ENCODE measurements at places on chromosomes 16 and 17.
A peak's percentile ranks its signal among the peaks of the same experiment; 100 is the strongest.

DNA sequence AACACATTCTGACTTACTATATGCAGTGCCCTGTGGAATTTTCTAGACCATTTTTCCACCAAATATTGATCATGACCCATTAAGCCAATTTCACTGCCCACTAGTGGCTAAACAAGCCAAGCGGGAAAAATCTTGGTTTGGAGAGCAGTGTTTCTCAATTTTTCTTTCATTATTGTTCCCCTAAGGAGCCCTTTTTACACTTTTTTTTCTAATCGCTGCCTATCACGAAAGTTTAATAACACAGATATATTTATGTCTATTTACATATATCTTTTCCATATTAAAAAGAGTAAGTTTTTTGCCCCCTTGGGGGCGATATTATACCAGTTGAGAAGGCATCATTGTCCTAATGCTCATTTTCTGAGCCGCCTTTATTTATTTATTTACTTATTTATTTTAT is 10.8 kb upstream of the TLCD3B start:
- DNase-seq: peak; percentile 73

GRCh38 chr16:28558456-28558855 is 4.7 kb downstream of the SGF29 start:
- DNase-seq: no peak

GRCh38 chr16:78249056-78249455 is 149.6 kb downstream of the WWOX start:
- no peak for DNase-seq

- no peak for DNase-seq
Observed at GRCh38 chr16:6374821-6375220, 957.8 kb upstream of the RBFOX1 start.

GRCh38 chr17:79322211-79323123 is 247.8 kb downstream of the ENGASE start:
- DNase-seq: no peak

DNA sequence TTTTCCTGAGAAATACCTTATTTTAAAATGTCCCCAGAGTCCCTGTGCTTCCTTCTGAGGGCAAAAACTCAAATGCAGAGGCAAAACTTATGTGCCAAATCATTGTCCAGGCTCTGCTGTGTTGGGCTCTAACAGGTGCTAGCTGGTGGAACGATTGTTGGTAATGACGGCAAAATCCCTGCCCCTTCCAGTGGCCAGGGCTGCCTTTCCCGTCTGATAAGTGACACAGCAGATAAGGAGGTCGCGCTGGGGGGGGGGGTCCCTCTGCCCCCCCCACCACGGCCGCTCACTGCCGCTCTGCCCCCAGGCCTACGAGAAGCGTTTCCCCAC is 29.1 kb downstream of the SEC14L5 start:
- DNase-seq: no peak

- DNase-seq: peak; percentile 87
Observed at GRCh38 chr17:29369831-29370735, 20.1 kb upstream of the TAOK1 start.

DNA sequence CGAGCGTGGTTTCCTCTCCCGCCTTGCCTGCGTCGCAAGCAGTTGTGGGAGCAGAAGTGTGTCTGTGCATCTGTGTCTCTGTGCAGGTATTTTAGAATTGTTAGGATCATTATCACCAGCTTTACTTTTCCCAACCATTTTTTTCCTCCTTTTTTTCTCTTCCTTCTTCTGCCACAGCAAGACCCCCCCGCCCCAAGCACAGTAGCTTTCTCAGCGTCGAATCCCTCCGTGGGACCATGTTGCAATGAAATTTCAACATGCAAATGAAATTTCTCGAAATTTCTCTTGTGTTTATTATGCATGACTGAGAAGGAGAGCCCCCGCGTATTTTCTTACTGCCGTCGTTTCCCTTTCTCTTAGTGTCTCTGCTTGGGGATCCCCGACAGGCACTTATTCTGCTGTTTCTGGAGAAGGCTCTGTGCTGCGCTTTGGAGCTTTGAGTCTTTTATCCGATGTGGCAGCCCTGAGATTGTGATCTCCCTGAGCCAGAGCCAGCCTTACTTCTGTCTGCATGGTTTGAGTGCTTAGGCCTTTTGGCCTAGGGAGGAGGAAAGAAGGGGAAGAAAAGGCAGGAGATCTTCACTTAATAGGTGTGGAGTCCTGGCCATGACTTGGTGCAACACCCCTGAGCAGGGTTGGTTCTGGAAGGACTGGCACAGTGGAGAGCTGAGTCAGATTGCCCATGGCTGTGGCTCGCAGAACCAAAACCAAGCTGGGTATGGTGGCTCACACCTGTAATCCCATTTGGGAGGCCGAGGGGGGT is 5.0 kb downstream of the ARMC7 start:
- DNase-seq: no peak

DNA sequence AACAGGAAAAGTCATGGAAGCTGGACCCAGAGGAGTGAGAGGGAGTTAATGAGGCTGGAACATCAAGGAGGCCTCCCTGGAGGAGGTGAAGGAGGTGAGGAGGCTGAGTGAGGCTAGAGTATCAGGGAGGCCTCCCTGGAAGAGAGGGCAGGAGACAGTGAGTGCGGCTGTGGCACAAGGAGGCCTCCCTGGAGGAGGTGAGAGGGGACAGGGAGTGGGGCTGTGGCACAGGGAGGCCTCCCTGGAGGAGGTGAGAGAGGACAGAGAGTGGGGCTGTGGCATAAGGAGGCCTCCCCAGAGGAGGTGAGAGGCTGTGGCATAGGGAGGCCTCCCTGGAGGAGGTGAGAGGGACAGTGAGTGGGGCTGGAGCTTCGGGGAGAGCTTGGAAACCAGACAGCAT is 5.5 kb downstream of the CAMKK1 start:
- DNase-seq: no peak

DNA sequence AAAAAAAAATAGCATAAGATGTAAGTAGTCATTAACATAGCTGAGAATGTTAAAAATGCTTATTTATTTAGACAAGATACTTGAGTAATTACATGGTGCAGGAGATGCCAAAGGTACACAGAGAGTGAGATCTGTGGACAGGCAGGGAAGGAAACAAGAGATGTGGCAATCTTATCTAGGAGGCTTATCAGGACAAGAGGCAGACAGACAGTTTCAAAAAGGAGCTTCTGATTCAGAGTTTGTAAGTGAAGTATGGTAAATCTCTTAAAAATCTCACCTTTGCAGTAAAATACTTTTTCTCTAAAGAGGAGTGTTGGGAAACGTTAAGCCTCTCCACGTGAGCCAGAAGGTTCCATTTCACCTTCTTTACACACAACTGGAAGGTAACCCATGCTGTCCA is 19.9 kb upstream of the GHDC start:
- DNase-seq: no peak

GRCh38 chr17:18065546-18065945 is 22.2 kb upstream of the DRG2 start:
- no peak for DNase-seq

DNA sequence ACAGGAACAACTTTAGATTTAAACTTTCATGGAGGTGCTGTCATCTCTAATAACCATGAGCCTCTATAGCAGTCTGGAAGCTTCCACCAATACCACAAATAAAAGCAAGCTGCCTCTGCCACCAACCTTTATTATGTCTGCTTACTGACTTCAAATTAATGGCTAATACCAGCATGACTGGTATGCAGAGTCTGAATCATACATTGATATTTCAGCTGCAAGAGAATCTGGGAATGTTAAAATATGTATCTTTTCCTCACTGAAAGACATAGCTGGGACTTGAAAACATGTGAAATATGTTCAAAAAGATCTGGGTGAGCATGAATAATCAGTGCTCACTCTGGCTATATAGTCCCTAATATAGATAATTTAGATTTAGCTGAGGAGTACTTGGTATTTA is 488.6 kb downstream of the CDH8 start:
- DNase-seq: no peak

DNA sequence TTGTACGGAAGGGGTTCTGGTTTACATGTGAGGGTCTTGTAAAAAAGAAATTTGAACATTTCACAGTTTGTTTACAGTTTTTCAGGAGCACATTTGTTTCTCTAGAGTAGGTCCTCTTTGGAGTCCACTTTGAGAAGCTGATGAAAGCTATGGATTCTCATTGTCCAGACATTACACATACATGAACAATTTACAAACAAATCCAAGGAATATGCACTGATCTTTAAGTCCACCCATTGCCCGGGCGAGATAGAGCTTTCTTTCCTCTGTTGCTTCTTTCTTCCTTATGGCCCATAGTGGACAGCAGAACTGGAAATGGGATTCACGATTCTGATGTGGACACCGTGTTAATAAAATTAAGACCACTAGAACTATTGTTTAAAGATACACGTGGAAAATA is 1.9 kb downstream of the DCAF7 start:
- DNase-seq: peak; percentile 8

GRCh38 chr17:57609125-57609877 is 135.8 kb downstream of the CCDC182 start:
- DNase-seq: no peak

- DNase-seq: no peak
Observed at GRCh38 chr16:89476811-89477261, 13.5 kb downstream of the ANKRD11 start.

DNA sequence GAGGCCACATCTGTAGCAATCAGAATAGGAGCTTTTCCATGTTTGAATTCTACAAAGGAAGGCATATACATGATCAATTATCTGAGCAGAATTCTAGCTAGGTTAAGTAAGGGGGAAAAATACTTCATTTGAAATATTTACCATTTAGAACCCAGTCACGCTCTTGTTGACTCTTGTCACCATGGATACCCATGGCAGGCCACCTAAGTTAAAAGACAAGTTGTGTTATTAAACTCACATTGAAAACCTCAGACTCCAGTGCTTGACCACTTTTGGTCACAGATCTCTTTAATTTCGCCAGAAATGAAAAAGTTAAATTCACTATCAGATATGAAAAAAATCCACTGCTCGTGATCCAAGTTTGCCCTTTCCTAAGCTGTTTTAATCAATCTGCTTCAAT is 4.1 kb downstream of the DDX5 start:
- no peak for DNase-seq

GRCh38 chr17:50882851-50883250 is 16.7 kb upstream of the TOB1 start:
- peak; percentile 37 for DNase-seq

DNA sequence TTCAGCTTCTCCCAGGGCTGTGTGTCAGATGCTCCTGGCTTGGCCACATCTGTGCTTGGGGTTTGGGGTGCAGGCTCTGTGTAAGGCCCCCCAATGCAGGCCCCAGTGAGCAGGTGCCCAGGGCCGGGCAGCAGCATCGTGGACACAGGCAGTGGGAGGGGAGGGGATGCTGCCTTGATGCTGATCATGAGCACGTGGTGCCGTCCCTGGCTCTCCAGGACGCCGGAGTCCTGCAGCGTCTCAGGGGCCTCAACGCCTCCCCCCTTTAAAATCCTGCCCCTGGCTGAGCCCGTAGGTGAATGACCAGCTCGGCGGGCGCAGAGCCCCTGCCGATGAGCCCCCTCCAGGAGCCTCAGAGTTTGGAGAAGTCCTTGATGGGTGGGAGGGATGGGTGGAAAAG is 9.0 kb downstream of the METRNL start:
- no peak for DNase-seq

GRCh38 chr17:30172560-30172959 is 55.9 kb downstream of the NSRP1 start:
- DNase-seq: no peak

DNA sequence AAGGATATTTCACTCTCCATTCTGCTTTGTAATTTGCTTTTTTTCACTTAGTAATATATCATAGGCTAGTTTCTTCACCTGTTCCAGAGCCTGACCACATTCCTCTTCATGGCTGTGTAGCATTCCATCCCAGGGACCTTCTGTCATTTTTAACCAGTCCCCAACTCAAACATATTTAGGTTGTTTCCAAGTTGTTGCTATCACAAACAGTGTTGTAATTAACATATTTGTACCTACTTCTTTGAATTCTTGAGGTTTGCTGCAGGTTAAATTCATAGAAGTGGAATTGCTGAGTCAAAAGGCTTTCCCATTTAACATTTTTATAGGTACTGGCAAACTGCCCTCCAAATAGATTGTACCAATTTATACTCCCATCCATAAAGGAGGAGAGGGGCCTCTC is 65.1 kb upstream of the MED9 start:
- no peak for DNase-seq

GRCh38 chr16:85425074-85425662 is 188.0 kb upstream of the GSE1 start:
- no peak for DNase-seq

DNA sequence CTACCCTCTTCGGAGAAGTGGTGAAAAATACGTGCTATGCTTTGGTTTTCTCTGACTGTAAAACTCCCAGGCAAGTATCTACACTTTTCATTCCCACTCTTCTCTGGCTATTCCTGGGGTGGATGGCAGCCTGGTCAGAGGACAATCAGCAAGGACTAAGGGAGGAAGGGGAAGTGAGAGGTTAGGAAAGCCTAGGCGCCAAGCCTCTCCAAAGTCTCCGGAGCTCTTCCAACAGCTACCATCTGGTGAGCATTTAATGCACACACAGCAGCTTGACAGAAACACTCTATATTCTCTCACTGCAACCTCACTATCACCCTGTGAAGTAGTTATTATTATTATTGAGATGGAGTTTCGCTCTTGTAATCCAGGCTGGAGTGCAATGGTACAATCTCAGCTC is 65.1 kb downstream of the WSCD1 start:
- DNase-seq: no peak

DNA sequence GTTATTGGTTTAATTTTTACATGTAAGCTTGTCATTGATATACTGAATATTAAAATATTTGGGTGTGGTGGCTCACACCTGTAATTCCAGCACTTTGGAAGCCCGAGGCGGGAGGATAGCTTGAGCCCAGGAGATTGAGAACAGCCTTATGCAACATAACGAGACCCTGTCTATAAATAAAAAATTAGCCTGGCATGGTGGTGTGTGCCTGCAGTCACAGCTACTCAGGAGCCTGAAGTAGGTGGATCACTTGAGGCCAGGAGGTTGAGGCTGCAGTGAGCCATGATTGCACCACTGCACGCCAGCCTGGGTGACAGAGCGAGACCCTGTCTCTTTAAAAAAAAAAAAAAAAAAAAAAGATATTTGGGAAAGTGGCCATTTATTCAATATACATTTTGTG is 32.3 kb downstream of the NFAT5 start:
- DNase-seq: no peak

- DNase-seq: no peak
Observed at GRCh38 chr16:65254144-65254543, 132.3 kb upstream of the CDH11 start.

GRCh38 chr17:39231591-39232551 is 6.1 kb upstream of the STAC2 start:
- DNase-seq: peak; percentile 53

GRCh38 chr17:63786971-63787711 is 13.2 kb downstream of the DDX42 start:
- DNase-seq: no peak

GRCh38 chr16:64656471-64656870 is 465.4 kb downstream of the CDH11 start:
- DNase-seq: no peak
